CD4-positive, alpha-beta T cell treated with Interleukin-12 subunit alpha and Interleukin-12 subunit beta, for 1 hour (primary cell): ENCODE measurements at places on chromosomes 3 and 15.

GRCh38 chr15:78912316-78912715, 32.5 kb downstream of the CTSH start:
- no peak for DNase-seq

DNA sequence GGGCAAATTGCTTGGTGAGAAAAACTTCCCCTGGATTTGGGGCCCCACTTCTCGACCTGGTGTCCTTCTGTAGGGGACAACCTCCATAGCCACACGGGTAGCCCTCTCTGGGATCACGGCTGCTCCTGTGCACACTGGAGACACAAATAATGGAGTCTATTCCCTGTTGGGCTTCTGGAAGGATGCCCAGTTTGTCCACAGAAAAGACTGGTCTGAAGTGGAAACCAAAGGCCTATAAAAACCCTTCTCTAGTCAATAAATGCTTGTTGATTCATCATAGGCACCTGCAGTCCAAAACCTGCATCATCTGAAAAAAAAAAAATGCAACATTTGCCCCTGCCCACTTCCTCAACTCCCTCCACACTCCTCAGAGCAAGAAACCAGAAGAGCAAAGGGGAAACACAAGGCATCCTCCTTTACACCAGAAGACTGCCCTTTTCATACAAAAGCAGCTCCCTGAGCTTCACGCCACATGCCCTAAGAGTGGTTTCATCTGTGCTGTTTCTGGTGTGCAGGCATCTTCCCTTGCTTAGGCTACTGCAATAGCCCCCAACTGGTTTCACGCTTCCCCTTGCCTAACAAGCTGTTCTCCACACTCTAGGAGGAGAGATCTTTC, 36.3 kb downstream of the SRGAP3 start:
- no peak for DNase-seq

DNA sequence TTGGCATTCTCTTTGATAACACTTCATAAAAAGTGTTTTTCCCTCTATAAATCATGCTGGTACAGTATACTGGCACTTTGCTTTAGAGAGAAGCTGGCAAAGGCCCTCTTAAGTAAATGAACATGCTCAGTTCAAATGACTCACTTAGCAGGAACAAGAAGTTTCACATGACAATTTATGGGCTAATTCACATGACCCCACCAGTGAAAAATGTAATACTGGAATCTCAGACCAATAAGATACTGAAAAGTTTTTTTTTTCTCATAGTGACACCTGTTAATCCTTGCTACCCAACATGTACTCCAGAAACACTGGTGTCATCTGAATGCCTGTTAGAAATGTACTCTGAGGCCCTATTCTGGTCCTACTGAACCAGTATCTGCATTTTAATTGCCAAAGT, 13.9 kb downstream of the BTBD1 start:
- DNase-seq = no peak

- no peak for DNase-seq
Observed at GRCh38 chr3:25038922-25039321, 389.1 kb upstream of the RARB start.

GRCh38 chr3:197406266-197406665, 107.9 kb upstream of the DLG1 start:
- DNase-seq = no peak

DNA sequence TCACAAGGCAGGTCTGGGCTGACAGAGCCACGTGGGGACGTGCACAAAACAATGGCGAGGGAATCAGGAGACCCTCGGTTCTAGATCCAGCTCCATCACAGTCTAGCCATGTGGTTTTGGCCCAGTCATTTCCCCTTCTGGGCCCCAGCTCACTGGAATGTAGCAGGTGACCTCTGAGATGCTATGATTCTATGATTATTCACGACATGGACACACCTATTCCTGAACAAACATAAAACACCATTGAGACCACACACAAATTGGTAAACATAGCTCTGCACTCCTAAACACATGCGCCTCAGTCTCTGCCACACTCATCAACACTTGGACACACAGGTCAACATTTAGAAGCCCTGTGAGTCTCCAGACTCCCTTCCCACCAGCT, 9.0 kb downstream of the IGDCC4 start:
- no peak for DNase-seq

GRCh38 chr3:26894443-26894842, 271.9 kb downstream of the LRRC3B start:
- DNase-seq = no peak

GRCh38 chr3:120741837-120742197, 499 bp downstream of the RABL3 start:
- no peak for DNase-seq

DNA sequence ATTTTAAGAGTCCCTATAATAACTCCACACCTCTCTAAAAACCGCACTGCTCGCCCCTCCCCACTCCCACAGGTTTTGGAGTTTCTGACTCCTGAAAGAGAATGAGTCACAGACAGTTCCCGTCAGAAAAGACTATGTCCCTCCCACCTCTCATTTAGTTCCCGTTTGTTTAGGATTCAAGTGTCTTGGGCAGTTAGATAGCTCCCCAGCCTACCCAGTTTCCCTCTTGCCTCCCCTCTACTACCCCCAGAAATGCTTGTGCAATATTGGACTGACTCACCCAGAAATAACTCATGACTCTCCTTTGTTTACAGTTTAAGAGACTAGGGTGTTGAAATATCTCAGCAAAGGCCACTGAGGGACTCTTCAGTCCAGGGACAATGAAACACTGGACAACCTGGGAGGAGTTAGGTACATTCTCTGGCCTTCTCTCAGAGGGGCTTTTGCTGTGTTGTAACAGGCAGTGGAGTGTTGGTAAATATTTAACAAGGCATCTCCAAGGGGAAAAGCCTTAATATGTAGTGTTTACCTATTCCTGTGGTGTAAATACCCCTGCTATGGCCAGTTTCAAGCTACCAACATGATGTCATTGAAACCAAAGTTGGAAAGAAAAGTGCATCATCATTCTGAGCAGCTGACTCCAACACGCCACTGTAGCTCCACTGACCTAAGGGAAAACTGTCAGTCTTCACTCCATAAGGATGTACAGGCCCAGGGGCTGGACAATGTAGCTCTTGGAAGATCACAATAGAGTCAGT, 96.1 kb upstream of the CHD2 start:
- peak; percentile 43 for DNase-seq

GRCh38 chr15:62066663-62067447, at the start of gene C2CD4A:
C2CD4A (plus strand) TSS chr15:62066977; CDS start chr15:62067614, 637 bp downstream.
- peak; percentile 57 for DNase-seq

GRCh38 chr3:56593455-56594158, 36.6 kb downstream of the CCDC66 start:
- peak; percentile 80 for DNase-seq

GRCh38 chr3:132660811-132661070, 612 bp downstream of the UBA5 start:
- DNase-seq = no peak

- DNase-seq = no peak
Observed at GRCh38 chr15:31206386-31207181, 105.1 kb upstream of the TRPM1 start.

DNA sequence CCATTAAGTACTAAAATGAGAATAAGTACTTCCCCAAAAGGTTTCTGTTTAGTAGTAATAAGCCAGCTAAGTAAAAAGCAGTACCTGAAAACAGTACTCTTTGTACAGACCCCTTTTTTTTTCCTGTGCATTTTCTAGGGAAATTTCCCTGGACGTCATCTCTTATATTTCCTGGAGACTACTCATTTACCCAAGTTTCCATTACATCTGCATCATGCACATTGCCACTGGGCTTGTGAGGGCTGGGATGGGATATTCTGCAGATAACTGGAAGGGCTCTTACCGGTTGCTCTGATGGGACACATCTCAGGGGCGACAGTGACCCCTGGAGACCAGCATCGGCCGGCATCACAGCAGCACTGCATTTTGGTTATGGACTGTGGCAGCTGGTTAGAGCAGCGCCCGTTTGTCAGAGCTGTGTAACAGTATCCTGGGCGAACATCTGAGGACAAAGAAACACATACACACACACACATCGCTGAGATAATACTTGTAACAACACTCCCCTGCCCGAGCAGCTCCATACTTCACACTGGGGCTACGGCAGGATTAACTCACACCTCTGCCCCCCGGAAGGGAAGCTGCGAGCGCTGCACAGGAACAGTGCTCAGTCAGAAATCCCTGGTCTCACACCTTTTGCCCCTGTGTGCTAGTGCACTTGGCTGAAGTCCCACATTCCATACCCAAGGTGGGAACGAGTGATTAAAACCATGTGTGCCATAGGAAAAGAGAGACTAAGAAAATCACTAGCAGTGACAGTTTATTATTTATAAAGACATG, 124.9 kb downstream of the FBN1 start:
- no peak for DNase-seq

GRCh38 chr15:80825361-80826030, 46.3 kb downstream of the CEMIP start:
- DNase-seq = no peak

- DNase-seq = no peak
Observed at GRCh38 chr3:163261618-163262017, 1765.0 kb downstream of the OTOL1 start.

DNA sequence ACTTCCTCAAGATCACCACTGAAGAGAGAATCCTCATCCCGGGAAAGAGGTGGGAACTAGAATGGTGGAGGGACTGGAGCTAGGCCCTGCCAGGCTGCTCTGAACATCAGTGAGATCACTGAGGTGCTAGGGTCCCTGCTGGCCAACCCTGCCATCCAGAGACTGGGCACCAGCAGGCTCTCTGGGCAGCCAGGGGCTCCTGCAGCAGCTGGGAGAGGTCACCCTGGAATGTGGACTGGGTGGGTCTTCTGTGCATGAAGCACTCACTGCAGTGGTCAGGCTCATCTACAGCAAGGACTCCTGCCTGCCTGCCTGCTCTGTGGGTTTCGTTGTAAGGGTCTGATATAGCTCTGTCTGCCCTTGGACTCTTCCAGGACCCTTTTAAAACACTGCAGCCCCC, 24.9 kb downstream of the ALS2CL start:
- no peak for DNase-seq

DNA sequence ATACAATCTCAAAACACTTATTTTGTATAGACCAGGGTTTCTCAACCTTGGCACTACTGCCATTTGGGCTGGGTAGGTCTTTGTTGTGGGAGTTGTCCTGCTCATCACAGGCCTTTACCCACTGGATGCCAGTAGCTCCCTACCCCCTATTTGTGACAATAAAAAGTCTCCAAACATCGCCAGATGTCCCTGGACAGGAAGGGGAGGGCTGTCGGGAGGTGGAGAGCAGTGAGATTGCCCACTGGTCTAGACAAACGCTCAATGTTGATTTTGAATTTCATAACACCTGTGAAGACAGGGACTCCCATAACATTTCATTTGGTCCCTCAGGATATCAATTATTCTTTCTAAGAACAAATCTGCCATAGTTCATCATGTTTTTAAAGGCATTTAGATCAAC, 151.7 kb upstream of the PTPRG start:
- DNase-seq = no peak

GRCh38 chr15:82699726-82700125, 9.9 kb downstream of the AP3B2 start:
- no peak for DNase-seq

DNA sequence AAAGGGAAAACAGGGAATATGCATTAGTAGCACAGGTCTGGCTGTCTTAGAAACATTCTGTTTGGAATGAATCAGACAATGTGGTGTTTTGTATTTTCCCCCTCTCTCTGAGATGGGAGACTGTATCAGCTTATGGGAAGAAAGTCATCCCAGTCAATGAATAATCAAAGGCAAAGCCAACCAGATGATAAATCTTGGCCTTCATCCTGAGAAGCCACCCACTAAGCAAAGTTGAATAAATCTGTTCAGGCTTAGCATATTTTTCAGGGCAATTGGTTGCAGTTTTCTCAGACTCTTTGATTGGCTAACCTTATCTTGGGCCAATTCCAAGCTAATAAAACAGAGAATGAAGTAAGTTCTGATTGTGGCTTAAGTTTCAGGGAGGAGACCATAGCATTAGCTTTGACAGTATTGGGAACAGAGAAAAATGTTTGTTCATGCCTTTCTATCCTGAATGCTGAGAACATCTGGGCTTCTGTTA, 63.6 kb upstream of the ARL8B start:
- DNase-seq = no peak

DNA sequence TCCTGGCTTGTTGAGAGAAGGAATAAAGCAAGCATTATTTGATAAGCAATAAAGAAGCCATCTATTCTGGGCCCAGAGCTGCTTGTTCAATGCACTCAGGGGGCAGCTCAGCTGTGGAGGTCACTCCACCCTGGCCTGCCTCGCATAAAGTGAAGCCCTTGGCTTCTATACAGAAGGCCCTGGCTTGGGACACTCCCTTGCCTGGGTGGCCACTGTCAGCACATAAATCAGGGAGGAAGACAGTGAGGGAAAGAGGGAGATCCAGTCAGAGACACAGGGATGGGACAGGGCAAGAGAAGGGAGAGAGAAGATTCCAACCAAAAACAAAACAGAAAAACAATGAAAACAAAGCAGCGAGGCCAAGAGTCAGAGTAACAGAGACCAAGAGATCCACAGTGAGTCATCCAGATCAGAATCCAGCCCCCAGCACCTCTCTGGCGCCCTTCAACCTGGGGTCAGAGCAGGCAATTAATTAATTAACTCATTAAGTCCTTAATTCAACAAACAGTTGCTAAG, 11.8 kb downstream of the INSYN1 start:
- no peak for DNase-seq

- DNase-seq = no peak
Observed at GRCh38 chr3:144114767-144115166, 143.1 kb downstream of the DIPK2A start.
